ENCODE measurements at places on chromosomes 3 and 15.
A peak's percentile ranks its signal among the peaks of the same experiment; 100 is the strongest.

DNA sequence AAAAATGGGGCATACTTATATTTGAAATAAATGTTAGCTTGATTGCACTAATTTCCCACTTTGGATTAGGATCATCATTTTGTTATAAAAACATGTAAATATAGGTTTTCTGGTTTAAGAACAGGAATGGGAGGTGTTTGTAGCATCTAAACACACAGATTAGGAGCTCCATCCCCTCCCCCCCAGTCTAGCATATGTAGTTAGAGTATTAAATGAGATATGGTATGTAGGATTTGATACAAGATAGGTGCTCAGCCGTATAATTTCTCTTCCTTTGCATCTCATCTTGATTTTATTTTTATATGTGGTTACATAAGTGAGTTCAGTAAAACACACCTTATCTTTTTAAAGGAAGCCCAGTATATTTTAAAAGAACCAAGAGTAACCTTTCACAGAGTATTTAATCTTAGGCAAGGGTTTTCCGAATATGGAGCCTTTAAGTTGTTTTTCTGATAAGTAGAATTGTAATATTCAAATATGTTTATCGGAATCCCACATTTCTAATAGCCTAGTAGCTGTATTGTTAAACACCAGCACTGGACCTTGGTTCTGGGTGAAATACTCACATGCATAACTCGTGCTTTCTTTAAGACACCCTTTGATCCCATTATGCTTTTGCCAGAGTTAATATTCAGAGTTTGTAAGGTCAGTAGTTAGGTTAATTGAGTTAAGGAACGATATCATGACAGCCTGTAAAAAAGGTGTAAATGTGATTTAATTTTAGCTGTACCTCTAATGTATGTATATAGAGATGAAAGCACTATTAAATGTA lies 2.3 kb downstream of the SLC25A36 start:
- DNase-seq = no peak

DNA sequence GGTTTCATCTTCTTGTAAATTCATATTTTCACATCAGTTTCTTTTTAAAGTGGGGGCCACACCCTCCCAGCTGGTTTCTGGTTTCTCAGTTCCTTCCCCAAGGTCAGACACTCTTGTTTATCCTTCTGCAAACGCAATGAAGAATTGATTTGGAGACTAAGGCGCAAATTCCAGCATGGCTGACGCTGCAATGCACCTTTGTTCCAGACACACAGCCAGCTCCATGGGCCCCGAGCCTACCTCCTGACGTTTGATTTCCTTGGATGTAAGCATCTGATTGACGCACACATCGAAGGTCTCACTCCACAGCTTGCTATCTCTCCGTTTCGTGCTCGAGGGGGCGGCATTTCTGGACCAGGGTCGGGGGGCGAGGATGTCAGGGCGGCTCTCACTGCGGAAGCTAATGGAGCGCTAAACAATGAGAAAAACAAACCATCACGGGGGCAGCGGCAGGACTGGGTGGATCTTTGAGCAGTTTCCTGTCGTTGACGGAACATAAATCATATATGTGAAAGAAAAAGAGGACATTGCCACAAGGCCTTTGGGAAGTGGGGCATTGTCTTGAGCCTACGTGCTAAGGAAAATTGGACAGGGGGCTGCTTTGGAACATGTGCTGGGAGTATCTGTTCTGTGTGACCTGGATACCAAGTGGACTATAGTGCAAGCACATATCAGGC lies 46.9 kb downstream of the ARHGEF3 start:
- peak; percentile 53 for DNase-seq

- DNase-seq = no peak
These were observed 23.3 kb downstream of the NEK11 start for GRCh38 chr3:131050001-131050400.

DNA sequence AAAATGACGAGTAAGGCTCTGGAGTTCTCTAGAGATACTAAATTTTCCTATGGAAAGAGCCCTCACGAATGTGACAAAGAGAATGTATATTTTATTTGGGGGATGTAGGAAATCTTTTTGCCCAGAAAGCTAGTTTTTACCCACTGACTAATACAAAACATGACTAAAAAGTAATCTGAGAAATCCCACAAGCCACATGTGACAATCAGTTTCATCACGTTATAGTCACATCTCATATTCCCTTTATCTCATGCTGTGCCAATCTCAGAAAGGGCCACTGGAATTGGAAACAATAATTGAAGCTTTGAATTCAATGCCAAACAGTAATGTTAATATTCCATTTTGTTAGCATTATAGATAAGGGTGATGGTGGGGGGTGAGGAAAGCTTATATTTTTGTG lies 509.0 kb upstream of the GOLIM4 start:
- DNase-seq = no peak

GRCh38 chr3:190716211-190716610 lies 146.3 kb downstream of the GMNC start:
- no peak for DNase-seq

DNA sequence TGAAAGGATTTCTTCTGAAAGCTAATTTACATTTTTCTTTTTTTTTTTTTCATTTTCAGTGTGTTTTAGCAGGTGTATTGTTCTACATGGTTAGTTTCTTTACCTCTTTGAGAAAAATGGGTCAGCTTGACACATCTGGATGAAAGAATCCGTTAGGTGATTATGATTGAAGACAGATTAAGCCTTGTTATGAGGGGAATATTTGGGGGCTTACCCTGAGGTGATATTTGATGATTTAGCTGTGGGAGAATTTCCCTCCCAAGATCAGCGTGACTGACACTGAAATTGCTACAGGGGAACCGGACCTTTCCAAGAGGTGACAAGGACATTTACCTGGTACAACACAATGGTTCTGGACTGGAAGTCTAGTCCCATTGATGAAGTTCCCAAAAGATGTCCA lies 147.5 kb downstream of the NFKBIZ start:
- DNase-seq = no peak

DNA sequence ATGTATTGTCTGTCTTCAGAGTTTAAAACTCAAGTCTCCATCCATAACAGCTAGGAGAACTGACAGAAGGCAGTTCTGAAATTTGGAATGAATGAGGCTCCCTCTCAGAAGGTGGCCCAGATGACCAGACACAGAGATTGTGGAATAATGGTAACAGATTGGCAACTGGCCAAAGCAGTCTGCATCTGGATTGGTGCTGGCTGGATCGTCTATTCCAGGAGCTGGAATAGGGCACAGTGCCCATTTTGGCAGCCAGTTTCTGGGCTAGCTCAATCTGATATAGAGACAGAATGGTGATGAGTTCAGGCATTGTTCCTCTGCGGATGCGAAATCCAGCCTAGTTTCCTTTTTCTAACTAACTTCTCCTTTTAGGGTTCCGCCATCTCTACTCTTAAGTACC lies 851.7 kb downstream of the PDCD6IP start:
- DNase-seq = no peak

DNA sequence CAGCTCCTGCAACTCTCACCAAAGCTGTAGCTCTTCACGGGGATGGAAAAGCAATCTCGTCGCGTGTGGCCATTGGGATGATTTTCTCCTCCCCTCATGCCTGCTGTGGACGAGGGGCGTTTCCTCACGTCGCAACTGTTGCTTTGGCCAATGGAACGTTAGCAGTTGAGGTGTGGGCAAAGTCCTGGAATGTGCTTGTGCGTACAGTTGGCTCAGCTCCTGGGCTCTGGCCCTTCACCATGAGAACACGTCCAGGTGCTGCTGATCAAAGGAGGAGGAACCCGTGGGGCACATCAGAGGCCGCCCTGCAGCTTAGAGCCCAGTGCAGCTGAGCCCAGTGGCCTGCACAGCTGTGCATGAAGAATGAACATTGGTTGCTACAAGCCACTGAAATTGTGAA lies 186.1 kb downstream of the TJP1 start:
- peak; percentile 40 for DNase-seq

GRCh38 chr15:99957642-99958013 lies 224.4 kb upstream of the LYSMD4 start:
- no peak for DNase-seq

- DNase-seq = no peak
These were observed 13.2 kb downstream of the CLASP2 start for GRCh38 chr3:33704891-33705290.

GRCh38 chr15:43913941-43914340 lies 87.1 kb downstream of the WDR76 start:
- DNase-seq = no peak

DNA sequence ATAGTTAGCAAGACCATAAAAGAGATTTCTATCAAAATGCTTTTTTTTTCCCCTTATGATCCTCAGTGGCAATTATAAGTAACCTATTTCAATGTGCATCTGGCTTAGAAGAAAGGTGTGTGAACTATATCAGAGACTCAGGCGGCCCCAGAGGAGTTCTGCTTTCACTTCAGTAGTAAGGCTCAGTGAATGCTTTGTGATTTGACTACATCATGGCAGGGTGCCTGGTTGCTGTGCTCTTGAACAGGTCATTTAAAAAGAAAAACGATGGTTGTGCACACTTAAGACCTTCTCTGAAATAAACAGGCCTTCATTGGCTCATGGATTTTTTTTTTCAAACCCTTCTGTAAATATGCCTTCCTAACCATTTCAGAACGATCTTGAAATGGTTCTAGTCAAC lies 400.4 kb upstream of the RARB start:
- no peak for DNase-seq

GRCh38 chr3:169815590-169816150 lies 3.0 kb upstream of the LRRC34 start:
- DNase-seq = no peak

- DNase-seq = no peak
These were observed 32.0 kb upstream of the COPB2 start for GRCh38 chr3:139421460-139421859.

DNA sequence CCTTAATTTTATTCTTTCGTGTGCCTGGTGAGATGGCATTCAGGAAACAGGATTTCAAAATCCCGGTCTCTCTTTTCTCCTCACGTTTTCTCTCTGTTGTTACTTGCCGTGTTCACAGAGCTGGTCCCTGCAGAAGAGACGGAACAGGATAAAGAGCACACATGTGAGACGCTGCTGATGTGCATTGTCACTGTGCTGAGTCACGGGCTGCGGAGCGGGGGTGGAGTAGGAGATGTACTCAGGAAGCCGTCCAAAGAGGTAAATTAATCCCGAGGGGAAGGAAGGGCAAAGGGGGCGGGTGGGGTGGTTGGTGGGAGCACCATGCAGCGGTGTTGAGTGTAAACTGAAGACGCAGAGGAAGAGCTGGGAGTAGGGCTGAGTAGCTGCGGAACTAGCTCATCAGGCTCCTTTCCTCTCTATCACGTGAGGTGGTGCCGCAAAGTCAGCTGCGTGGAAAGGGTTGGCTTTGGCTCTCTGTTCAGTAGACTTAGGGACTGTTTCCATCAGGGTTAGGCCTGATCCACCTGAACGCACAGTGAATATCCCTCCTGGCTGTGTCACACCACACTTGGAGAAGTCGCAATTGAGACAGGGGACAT lies 164.8 kb upstream of the BHLHE40 start:
- DNase-seq = no peak

DNA sequence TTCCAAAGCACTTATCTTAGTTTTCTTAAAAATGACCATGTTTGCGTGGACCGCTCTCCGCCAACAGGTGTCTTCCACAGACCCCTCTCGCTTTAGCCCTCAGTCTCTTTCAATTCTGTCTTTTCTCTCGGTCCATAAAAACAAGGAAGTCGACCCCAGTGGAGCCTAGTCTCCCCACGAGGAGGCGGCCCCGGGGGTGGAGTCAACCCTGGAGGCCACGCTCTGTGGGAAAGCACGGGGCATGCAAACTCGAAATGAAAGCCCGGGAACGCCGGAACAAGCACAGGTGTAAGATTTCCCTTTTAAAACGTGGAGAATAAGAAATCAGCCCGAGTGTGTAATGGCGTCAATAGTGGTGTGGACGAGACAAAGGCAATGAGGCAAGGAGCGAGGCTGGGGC lies 49.1 kb downstream of the EBLN2 start:
- DNase-seq = no peak

DNA sequence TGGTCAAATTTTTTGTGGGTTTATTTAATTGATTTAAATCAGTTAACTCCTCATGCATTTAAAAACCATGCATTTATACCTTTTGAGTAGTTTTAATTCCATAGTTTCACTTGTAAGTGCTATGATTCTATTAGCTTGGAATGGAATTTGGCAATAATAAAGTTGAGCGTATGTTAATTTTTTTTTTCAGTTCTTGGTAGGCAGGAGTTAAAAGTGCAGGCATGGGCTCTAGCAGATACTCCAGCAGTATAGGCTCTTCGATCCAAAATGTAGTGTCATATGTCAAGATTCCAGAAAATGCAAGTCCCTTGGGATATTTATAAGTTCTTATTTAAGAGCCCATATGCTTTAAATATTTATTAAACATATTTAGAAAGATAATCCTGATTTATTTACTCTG lies 70.3 kb downstream of the LYSMD4 start:
- no peak for DNase-seq

GRCh38 chr3:156539802-156540201 lies 15.1 kb downstream of the SSR3 start:
- DNase-seq = no peak

- no peak for DNase-seq
These were observed 286.4 kb upstream of the BCHE start for GRCh38 chr3:166123576-166123975.

Data from upper lobe of left lung (tissue), 6 donors.